Esophagus squamous epithelium (tissue), 5 donors: ENCODE measurements at places on chromosomes 16 and 17.

- DNase-seq = no peak
These were observed 359.6 kb downstream of the SNX29 start for GRCh38 chr16:12336141-12336540.

GRCh38 chr16:84885342-84885910, 65.6 kb downstream of the CRISPLD2 start:
- no peak for DNase-seq

DNA sequence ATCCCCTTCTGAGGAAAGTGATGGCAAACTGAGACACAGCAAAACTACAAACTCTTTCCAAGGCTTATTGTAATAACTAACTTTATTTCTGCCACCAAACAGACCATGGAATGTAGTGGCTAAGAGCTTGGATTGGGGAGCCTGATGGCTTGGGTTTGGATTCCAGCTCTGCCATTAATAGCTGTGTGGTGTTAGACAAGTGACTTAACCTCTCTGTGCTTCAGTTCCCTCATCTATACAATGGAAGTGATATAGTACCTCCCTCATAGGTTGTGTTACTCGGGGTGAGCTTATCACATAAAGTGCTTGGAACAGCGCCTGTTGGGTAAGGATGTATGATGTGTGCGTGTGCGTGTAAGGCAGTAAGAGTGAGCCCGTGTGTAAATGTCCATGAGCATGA, 5.9 kb upstream of the RNF112 start:
- no peak for DNase-seq

- DNase-seq = no peak
These were observed 10.5 kb downstream of the DOK4 start for GRCh38 chr16:57475711-57476339.

GRCh38 chr17:44359458-44360143, 4.1 kb downstream of the FAM171A2 start:
- no peak for DNase-seq

- DNase-seq = no peak
These were observed 15.6 kb upstream of the LITAF start for GRCh38 chr16:11602321-11602720.

GRCh38 chr17:76912421-76913164, 44.4 kb downstream of the MGAT5B start:
- DNase-seq = no peak

DNA sequence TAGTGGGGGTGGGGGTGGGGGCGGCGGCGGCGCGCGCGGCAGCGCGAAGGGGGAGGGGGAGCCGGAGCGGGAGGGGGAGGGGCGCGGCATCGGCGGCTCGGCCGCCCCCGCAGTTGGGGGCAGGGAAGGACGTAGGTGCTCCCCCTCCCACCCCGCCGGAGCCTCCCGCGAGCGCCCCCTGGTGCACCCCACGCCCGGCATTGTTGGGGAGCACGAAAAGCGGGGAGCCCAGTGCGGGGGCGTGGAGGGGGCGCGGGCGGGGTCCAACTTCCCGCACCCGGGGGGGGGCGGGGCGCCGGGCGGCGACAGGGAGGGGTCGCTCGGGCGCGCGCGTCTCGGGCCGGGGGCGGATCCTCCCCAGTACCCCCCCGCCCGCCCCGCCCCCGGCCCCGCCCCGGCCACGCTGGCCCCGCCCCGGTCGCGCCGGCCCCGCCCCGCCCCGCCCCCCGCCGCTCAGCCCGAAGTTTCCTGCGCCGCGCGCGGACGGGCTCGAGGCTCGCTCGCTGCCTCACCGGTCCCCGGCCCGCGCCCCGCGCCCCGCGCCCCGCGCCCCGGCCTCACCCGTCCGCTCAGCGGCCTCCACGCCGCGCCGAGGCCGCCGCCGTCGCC, at the start of gene CACNA1H:
Gene CACNA1H, plus strand, starts transcription at position 456 of the 609 bp plus-strand sequence. CDS start 632 bp downstream, outside the sequence.
- DNase-seq = no peak

DNA sequence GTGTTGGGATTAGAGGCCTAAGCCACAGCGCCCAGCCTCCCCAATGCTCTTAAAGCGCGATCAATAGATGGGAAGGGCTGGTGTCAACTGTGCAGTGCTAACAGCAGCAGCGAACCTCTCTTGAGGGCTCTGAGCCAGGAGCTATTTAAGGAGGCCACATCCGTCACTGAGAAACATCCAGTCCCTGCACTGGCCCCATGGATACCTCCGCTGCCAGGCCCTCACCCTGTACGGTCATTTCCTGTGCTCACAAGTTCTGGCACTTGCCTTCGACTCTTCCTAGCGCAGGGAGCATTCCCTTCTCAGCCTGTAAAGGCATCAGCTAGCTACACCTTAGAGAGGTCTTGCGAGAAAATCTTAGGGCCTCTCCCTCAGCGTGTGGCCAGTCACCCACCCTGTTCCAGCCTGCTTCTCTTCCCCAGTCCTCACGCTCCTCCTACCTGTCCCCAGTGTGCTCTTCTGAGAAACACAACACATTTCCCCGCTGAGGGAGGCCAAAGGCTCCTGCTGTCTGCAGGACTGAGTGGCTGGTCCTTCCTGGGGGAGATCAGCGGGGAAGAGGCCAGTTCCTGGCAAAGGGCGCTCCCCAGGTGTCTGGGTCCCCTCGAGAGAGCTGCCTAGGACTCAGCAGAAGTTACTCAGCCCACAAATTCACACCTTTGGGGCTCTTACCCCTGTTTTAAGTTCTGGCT, 28.6 kb downstream of the GTF3C1 start:
- no peak for DNase-seq

GRCh38 chr17:75539967-75540729, 14.7 kb downstream of the LLGL2 start:
- no peak for DNase-seq

DNA sequence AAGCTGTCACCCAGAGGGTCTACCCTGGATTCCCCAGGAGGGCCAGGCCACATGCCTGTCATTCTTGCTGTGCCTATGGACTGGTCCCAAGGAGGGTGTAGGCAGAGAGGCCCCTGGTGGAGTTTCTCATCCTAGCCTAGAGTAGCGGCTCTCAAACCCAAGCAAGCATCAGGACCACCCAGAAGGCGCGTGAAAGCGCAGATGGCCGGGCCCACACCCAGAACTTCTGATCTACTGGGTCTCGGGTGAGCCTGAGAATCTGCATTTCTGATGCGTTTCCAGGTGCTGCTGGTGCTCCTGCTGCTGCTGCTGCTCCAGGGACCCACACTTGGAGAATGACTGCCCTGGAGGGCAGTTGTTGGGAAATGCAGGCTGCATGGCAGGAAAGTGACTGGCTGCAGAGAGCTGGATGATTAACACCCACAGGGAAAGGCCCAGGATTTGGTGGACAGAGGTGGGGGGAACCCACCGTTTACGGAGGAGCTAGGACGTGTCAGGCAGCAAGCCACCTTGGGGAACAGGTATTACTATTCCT, 9.5 kb upstream of the OSGIN1 start:
- no peak for DNase-seq

DNA sequence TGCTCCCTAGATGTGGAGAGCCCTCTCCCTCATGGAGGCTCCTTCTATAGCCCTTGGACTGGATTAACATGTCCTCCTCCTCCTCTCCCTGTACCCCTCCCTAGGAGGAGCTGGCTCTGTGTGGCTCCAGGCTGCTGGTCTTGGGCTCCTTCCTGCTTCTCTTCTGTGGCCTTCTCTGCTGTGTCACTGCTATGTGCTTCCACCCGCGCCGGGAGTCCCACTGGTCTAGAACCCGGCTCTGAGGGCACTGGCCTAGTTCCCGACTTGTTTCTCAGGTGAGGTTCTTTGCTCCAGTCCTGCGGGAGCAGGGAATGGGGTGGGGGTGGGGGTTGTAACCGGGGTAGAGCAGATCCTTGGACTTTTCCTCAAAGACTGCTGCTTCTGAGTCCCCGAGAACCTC, 2.4 kb upstream of the TAOK2 start:
- no peak for DNase-seq

- no peak for DNase-seq
These were observed 11.8 kb upstream of the WSB1 start for GRCh38 chr17:27282054-27282551.

- no peak for DNase-seq
These were observed 376 bp upstream of the STAC2 start for GRCh38 chr17:39225959-39226683.

- no peak for DNase-seq
These were observed 1.3 kb downstream of the METTL23 start for GRCh38 chr17:76727745-76728456.

DNA sequence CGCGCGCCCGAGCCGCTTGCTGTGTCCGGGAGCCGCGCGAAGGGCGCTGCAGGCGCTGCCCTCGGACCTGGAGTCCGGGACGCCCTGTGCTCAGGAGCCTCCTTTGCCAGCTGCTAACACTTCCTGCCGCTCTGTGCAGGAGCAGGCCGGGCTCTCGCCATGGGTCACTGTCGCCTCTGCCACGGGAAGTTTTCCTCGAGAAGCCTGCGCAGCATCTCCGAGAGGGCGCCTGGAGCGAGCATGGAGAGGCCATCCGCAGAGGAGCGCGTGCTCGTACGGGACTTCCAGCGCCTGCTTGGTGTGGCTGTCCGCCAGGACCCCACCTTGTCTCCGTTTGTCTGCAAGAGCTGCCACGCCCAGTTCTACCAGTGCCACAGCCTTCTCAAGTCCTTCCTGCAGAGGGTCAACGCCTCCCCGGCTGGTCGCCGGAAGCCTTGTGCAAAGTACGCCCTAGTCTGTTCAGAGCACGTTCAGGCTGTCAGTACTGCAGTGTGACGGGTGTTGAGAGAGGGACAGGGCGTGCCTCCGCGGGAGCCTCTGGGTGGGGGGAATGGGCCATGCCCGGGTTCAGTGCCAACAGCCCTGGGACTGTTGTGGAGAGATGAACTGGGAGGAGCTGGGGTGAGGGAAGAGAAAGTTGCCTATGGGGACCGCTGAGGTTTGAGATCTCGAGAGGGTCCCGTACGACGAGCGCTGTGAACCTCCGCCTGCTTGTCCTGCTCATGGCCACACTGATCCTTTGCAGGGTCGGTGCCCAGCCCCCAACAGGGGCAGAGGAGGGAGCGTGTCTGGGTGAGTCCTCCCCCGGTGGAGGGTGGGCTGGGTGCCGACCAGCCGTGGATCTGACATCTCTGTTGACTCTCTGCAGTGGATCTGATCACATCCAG, 1.3 kb downstream of the ZNF276 start:
- peak; percentile 46 for DNase-seq

GRCh38 chr17:58328195-58329034, at the start of gene TSPOAP1:
Gene TSPOAP1, minus strand, starts transcription at chr17:58328795. Its CDS starts 875 bp downstream, at chr17:58327920.
- no peak for DNase-seq

- no peak for DNase-seq
These were observed 744 bp upstream of the LRRC37A3 start for GRCh38 chr17:64920026-64920418.

DNA sequence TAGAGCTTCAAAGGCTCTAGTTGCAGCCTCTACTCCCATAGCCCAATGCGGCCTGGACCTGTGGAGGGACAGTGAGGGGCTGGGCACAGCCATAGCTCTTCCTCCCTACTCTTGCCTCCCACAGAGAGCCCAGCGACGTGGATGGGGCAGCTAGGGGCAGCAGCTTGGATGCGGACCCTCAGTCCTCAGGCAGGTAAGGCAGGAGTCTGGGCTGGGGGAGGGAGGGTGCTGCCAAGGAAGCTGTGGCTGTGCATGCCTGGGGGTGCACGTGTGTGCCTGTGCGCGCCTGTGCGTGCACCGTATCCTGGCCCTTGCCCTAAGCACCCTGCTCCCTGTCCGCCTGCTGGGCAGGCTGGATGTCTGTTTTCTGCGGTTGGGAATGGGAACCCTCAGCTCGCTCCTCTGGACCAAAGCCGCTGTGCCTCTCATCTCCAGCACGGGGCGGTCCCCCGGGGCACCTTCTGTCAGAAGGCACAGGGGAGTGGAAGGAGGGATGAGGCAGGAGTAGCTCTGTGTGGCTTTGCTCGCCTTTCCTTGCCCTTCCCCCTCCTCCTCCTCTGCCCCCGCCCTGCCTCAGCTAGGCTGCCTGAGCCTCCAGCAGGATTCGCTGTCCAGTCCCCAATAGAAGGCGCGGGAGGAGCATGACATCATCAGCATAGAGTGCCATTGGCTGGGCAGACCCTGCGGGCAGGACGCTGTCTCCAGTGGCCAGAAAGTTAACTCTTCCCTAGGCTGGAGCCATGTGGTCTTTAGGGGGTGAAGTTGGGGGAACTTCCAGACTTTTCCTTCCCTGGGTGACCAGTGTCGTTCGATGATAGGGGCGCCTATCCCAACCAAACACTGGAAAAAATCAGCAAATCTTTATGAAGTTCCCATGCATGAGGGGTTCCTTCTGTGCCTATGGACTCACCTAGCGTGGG, 797 bp downstream of the PRCD start:
- DNase-seq = no peak

GRCh38 chr16:79972053-79972704, 371.6 kb upstream of the MAF start:
- no peak for DNase-seq

DNA sequence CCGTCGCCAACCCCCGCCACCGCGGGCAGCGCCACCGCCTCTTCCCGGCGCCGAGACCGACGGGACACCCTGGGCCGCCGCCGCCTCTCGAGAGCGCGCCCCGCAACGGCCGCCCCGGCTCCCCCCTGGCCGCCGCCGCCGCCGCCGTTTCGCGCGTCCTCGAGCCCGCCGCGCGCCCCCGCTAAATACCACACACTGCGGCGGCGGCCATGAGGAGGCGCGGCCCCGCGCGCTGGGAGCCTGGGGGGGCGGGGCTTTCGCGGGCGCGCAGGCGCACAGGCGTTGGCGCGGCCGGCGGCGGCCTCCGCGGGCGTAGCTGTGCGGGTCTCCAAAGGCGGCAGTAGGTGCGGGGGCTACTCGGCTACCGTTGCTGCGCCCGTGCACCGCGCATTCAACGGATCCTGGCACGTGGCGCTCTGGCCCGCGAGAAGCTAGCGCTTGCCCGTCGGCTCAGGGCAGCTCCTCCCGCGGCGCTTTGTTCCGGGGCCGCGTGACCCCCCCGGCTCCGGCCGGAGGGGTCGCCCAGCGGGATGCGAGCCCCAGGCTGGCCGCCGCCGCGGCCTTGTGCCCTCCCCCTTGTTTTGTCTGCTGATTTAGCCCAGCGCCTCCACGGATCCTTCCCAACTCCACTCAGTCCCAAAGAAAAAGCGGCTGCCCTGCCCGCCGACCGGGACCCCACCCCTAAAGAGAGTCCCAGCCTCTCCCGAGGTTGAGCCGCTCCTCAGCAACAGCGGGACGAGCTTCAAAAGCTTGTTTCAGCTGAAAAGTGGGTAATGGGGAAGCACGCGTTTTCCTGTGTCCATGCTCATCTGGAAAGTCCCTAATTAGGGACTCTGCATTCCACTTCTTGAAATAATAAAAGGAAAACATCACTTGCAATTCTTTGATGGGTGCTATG, at the start of gene SIAH1:
Gene SIAH1, minus strand, starts transcription at position 161 of the 898 bp plus-strand sequence. CDS start 22,985 bp downstream, outside the sequence.
- peak; percentile 37 for DNase-seq

GRCh38 chr17:66304304-66305174, 2.1 kb downstream of the PRKCA start:
- DNase-seq = no peak

DNA sequence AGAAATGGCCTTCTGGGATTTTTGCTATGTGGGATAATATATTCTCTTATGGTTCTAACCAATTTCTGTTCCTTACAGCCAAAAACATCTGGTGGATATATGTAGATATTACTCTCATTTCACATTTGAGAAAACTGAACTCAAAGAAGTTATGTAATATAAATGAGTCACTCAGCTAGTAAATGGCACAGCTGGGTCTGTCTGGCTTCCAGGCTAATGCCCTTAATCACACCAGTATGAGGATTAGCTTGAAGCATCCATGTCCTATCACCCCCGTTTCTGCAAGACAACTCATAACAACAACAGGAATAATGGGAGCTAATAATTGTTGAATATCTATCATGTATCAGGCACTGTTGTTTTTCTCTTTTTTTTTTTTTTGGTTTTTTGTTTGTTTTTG, 34.4 kb upstream of the USP7 start:
- DNase-seq = no peak
